ENCODE measurements at places on chromosomes 3 and 15.

DNA sequence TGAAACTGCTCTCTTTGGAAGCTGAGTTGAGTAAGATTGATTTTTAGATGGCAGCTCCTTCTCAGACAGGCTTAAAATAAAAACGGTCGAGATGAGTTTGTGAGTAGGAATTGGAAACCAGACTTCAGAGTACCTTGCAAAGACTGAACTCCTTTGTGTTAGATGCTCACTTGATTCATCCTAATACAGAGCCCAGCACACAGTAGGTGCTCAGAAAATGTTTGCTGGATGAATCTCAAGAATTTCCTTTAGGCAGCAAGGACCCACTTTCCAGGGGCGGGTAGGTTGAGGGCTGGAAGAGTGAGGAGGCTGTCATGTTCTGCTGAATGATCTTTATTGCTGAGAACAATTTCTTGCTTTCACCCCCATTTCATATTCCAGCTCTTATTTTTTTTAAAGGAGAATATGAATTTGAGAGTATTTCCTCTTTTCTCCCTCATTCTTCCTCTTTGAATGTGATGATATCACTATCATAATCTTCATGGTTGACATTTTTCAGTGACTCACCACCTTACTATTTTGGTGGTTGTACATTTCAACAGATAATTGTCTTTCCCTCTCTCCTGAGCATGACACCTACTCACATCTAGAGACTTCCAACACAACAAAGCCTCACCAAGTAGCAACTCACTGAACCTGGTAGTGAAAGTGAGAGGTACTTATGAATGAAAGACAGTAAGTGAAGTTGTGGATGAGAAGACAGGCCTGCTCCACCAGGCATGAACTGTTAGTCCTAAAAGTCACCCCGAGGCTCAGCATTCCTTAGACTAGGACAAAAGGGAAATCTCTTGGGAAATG is 113.3 kb downstream of the PDCD6IP start:
- DNase-seq = no peak

DNA sequence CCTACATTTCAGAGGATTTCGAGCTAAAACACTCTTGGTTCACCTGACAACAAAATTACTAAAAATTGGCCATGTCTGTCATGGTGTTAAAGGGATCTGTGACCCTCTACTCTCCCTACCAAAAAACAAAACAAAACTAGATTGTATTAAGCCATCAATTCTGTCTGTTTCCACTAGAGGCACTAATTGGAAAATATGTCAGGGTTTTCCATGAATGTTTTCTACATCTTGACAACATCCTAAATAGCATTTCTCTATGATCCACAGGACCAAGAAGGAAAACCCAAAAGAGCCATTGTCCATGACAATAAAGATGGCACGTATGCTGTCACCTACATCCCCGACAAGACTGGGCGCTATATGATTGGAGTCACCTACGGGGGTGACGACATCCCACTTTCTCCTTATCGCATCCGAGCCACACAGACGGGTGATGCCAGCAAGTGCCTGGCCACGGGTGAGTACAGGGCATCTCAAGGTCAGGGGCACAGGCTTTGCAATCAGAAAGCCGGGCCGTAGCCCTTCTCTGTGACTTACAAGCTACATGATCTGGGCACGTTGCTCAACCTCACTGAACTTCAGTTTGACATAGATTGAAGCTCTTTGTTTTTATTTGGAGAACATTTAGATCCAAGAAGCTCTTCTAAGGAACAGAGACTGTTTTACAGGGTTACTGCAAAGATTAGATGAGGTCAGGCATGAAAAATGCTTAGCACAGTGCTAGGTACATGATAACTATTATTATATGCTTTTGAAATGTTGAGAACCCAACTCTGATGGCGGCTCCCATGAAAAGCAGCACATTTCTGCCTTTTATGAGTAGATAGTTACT is 74.8 kb downstream of the DNASE1L3 start:
- DNase-seq = no peak

- DNase-seq = no peak
Observed at GRCh38 chr3:169091196-169091823, 572.2 kb downstream of the MECOM start.

DNA sequence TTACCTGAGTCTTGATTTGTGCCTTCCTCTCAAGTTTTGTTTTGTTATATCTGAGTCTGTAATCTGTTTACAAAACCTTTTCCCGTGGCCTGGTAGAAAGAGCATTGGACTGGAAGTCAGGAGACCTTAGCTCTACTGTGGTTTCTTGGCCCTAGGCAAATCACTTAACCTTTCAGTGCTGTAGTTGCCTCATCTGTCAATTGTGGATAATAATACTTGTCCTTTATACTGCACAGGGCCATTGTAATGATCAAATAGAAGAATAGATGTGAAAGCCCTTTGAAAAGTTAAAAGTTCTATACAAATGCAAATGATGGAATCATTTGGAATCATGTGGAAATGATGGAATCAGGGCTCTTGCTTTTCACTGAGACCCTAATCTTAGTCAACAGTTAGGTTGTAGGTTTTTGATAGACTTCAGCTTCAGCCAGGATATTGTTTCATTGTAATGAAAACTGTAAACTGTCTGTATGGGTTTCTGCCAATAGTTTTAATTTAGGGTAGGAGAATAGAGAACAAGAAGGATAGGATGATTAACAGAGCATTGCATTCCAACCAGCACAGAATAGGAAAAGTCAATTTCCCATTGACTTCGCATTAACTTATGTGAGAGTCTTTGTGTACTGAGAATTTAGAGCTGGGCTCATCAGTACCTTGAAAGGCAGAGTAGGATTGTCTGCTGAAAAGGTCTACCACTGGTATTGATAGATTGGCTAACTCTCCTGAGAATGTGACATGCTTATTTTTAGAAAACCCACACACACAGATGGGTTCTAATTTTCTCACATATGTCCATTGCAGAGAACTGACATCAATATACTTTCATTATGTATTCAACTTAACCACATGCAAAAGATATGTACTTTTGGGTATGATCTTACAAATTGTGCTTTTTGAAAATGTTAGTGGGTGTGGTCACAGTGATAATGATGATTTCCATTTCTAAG is 21.8 kb downstream of the MAP2K5 start:
- no peak for DNase-seq

GRCh38 chr3:172137287-172138192 is 98.2 kb downstream of the FNDC3B start:
- DNase-seq = no peak

DNA sequence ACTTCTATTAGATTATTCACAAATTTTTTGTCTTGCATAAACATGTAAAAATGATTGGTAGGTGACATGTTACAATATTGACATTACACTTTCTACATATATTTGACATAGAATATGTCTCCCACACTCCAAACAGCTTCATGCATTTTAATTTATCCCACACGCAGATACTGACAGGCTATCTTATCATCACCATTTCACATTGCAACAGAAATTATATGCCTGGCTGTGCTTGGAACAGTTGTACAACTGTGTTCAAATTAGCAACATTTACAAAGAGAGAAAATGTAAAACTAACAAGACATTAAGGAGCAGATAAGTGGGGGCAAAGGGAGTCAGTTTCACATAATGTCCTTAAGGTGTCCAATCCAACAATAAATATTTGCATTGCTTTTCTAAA is 1208.5 kb downstream of the NSUN3 start:
- DNase-seq = no peak

- DNase-seq = no peak
Observed at GRCh38 chr3:181880331-181880730, 168.6 kb downstream of the SOX2 start.

- DNase-seq = no peak
Observed at GRCh38 chr3:72574144-72574543, 274.1 kb downstream of the SHQ1 start.

DNA sequence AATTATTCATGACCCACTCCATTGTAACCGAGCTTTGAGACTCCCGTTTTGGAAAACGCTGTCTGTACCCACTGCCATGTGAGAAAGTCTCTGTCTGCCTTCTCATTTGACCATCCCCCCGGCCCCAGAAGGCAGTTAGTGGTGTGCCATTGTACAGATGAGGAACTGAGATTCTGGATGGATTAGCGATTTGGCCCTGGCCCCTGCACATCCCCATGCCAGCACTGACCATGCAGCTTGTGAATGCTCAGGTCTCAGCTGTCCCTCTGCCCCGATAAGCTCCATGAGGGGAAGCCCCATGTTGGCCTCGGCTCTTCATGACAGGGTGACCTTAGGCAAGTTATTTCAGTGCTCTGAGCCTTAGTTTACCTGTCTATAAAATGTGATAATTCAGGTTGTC is 153.0 kb upstream of the SMAD3 start:
- DNase-seq = no peak

GRCh38 chr3:42051384-42052131 is 39.6 kb upstream of the TRAK1 start:
- DNase-seq = no peak

DNA sequence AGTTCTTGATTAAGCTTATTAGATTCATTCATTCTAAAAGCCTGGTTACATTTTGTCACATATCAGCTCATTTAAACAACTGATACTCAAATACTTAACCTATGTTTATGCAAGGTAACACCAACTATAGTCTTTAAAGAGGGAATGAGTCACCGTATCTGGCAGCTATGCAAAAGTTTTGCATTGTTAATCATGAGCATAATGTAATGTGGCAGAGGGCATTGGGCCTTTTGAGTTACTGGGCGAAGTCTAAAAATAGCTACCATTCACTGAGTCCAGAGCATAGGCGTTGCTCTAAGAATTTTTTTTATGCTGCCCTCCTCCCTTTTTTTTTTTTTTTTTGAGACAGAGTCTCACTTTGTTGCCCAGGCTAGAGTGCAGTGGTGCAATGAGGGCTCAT is 277.7 kb upstream of the ZNF717 start:
- no peak for DNase-seq

GRCh38 chr3:168157099-168157700 is 61.5 kb upstream of the GOLIM4 start:
- no peak for DNase-seq

DNA sequence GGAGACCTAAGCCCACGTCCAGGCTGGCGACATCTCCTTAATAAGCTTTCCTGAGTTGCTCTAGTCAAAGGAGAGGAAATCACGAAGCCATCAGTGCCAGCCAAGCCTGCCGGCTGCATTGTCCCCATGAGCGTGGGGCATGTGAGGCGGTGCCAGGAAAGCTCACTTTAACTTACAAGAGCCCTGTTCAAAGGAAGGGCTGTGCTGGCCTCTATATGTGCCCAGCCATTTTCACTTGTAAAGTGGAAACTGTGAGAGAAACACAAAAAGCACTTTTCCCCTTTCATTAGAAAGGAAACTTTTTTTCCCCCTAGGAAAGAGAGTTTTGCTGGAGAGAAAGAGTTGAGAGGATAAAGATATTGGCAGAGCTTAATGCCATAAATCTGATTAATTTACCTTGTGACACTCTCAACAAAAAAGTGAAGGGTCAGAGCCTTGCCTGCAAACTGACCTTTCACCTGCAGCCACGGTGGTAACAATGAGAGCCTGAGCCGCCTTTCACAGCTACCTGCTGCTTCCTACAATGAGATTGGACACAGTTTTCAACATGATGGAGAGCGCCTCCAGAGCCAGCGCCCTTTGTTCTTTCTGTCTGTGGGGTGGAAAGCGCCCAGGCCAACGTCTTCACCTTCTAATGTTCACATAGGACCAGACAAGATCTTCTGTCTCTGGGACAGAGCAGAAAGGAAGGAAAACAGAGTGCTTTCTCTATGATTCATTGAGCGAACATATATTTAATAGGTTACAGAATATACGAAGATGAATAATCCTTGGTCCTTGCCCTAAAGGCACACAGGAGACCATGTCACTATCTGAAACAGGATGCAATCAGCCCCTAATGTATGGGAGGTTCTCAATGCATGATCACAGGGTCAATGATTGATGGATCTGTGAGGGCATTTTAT is 233.1 kb upstream of the HES1 start:
- no peak for DNase-seq

- no peak for DNase-seq
Observed at GRCh38 chr3:5309171-5309570, 121.7 kb downstream of the EDEM1 start.

- DNase-seq = no peak
Observed at GRCh38 chr3:102224171-102224570, 210.6 kb upstream of the ZPLD1 start.

GRCh38 chr3:176663387-176663786 is 533.9 kb downstream of the TBL1XR1 start:
- no peak for DNase-seq

GRCh38 chr15:51038162-51038973 is 56.3 kb downstream of the TNFAIP8L3 start:
- DNase-seq = no peak

Data from chondrocyte (in vitro differentiated cells).